NCI-H2171 treated with DMSO at 0.1 percent for 48 hours (cell line): ENCODE measurements at places on chromosomes 12 and 14.

DNA sequence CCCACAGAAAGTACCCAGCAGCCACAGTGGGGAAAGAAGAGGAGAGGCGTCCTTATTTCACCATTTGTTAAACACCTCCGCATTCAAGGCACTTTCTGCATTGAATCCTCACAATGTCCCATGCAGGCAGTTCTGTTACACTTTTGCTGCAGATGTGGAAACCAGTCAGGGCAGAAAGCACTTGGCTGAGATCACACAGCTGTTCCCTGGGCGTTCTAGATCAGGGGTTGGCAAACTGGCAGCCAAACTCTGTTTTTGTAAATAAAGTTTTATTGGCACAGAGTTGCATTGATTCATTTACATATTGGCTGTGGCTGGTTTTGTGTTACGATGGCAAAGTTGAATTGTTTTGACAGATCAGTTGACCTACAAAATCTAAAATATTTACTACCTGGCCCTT lies 20.1 kb downstream of the FOXN4 start:
- DNase-seq, result peak; percentile 44

- DNase-seq, result no peak
Observed at GRCh38 chr14:73903028-73903427, 16.4 kb downstream of the ZNF410 start.

DNA sequence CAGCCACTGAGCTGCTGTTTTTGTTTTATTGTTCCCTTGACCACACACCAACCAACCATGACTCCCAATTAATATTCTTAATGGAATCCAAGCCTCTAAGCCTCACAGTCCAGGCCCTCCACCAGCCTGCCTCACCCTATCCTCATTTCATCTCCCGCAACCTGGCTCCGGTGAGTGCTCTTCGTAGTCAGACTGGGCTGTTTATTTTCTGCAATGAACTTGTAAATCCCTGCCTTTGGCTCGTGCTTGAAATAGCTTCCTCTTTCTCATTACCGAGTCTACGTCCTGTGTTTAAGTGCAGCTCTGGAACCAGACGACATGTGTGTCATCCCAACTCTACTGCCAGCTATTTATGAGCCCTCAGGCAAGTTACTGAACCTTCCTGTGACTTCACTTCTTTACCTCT lies 12.4 kb upstream of the ETFBKMT start:
- DNase-seq, result no peak

GRCh38 chr12:32600681-32601080 lies 78.4 kb upstream of the DNM1L start:
- no peak for DNase-seq

DNA sequence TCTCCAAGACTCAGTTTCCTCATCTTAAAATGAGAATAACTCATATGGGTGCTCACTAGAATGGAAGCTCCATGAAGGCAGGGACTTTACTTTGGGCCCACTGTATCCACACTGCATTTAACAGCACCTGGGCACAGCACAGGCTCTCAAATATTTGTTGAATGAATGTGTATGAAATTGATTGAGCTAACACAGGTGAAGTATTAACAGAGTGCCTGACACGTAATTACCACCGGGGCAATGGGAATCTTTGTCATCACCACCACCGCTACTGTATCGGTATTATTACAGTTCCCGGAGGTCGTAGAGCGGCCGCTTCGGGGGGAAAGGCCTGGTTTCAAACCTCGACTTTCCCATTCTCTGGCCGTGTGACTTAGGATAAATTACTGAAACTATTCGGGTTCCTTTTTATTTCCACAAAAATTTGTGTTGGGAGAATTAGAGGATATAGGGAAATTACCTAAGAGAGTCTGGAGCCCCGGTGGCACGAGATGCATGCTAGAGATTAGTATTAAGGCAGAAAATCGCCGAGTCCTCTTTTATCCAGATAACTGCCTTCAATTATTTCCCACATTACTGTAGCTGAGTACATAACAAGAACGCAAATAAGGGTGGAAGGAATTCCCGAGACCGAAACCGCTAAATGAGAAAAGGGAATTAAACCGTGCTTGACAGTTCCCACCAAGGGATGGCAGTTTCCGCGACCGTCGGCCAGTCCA lies 1.0 kb upstream of the RIC8B start:
- no peak for DNase-seq

- no peak for DNase-seq
Observed at GRCh38 chr14:50232276-50232642, 881 bp upstream of the SOS2 start.

DNA sequence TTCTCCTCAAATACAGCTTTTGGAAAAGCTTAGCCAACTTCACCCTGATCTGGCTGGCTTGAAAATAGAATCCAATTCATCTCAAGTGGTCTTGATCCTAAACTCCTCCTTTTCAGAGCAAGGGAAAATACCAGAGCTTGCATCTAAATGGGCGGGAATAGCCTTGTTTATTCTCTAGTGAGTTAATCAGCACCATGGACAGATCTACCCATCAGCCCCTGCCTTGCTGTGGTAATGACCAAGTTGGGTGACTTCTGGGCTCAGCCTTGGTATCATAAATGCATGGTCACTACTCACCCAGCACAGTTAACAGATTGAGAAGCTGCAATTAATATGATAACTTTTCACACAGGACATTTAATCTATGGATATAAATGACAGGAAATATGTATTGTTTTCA lies 196.6 kb downstream of the GLT1D1 start:
- DNase-seq, result no peak

DNA sequence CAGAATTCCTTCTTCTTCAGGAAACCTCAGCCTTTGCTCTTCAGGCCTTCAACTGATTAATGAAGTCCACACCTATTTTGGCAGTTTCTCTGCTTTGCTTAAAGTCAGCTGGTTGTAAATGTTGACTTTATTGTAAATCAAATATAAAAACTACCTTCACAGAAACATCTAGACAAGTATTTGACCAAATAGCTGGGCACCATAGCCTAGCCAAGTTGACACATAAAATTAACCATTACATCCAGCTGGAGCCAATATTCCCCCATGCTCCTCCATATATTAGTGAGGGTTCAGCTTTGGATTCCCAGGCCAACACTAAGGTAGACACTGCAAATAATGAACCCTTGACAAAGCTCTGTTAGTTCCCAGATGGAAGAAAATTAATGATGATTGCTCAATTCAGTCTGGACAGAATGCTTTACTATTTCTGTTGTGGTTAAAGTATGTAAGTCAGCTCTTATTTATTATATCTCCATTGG lies 125.5 kb downstream of the ZFP36L1 start:
- DNase-seq, result no peak
